ENCODE measurements at places on chromosomes 7 and 10. TPM values are rescaled to one million over a fixed set of nuclear protein-coding genes. Genes with fewer than 3 reads are reported as not detected.

IGF2BP3 gene
- total RNA-seq = 96.9 TPM

UCMA gene
- total RNA-seq = not detected

SH2B2 gene
- 11.5 TPM for total RNA-seq

PIK3AP1 gene
- 40.0 TPM for total RNA-seq

SPAG6 gene
- 8.9 TPM for total RNA-seq

POLL gene
- 49.3 TPM for total RNA-seq

ACSM6 gene
- total RNA-seq = not detected

RNF148 gene
- total RNA-seq = 0.26 TPM

KLF14 gene
- 0.14 TPM for total RNA-seq

BTBD16 gene
- not detected for total RNA-seq

ADCY1 gene
- total RNA-seq = 11.3 TPM

FAM241B gene
- total RNA-seq = 42.4 TPM

UPF2 gene
- total RNA-seq = 30.9 TPM

NEUROG3 gene
- 7.3 TPM for total RNA-seq

MKI67 gene
- 48.8 TPM for total RNA-seq

GPR26 gene
- not detected for total RNA-seq

PPP1R3C gene
- 30.0 TPM for total RNA-seq

ARMC3 gene
- total RNA-seq = 7.9 TPM

PRPS1L1 gene
- not detected for total RNA-seq

CCDC172 gene
- not detected for total RNA-seq

METTL27 gene
- 13.5 TPM for total RNA-seq

HELLS gene
- total RNA-seq = 132 TPM

WEE2 gene
- 0.16 TPM for total RNA-seq

CPXM2 gene
- 0.18 TPM for total RNA-seq

TSPAN15 gene
- 14.7 TPM for total RNA-seq

ATG9B gene
- 0.58 TPM for total RNA-seq

ARHGEF5 gene
- 42.9 TPM for total RNA-seq

DNAJC12 gene
- 5.9 TPM for total RNA-seq

ASB4 gene
- total RNA-seq = not detected

C7orf33 gene
- total RNA-seq = not detected

EN2 gene
- total RNA-seq = not detected

TMEM140 gene
- not detected for total RNA-seq

ECHDC3 gene
- 2.4 TPM for total RNA-seq

GPR15LG gene
- not detected for total RNA-seq

All from progenitor cell of endocrine pancreas (in vitro differentiated cells).